Pancreas (tissue), 10 donors: ENCODE measurements at places on chromosomes 1 and 21. TPM values are rescaled to one million over a fixed set of nuclear protein-coding genes. Genes with fewer than 3 reads are reported as not detected.

GRCh38 chr1:167219194-167219593 is 1.5 kb upstream of the POU2F1 start:
- no peak for DNase-seq
- H3K4me3 ChIP-seq, result peak overlapping the region; percentile 72
- no peaks in the 10 kb centered on the region for H3K27me3 ChIP-seq
- no peaks in the 10 kb centered on the region for H3K36me3 ChIP-seq
- H3K27ac ChIP-seq, result no peak overlapping the region
- peaks cover 17% of the 10 kb centered on the region for H3K4me1 ChIP-seq

GRCh38 chr1:186093437-186093836 is 281.6 kb downstream of the TPR start:
- no peaks in the 10 kb centered on the region for H3K36me3 ChIP-seq
- DNase-seq, result no peak
- H3K27ac ChIP-seq, result no peak overlapping the region
- H3K4me1 ChIP-seq, result no peaks in the 10 kb centered on the region
- no peak overlapping the region for H3K4me3 ChIP-seq

DNA sequence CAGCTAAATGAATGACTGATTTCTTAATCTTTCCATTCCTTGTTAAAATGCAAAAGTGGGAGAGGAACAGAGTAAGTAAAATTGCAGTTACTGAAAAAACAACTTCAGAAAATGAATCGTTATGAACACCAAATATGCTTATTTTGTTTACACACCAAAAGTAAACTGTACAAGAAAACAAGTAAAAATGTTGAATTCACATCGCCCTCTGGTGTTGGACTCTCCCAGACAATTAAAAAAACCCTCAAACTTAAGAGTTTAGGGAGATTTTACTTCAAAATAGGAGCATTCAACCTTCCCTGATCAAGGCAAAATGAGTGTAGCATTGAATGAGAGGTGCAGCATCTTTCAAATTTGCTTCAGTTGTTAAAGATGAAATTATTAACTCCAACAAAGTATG is 19.4 kb upstream of the ESRRG start:
- H3K4me1 ChIP-seq, result no peaks in the 10 kb centered on the region
- no peaks in the 10 kb centered on the region for H3K36me3 ChIP-seq
- no peaks in the 10 kb centered on the region for H3K27me3 ChIP-seq
- no peak overlapping the region for H3K27ac ChIP-seq

GRCh38 chr1:212968368-212968863 is 18.1 kb downstream of the VASH2 start:
- no peak for DNase-seq
- no peaks in the 10 kb centered on the region for H3K27me3 ChIP-seq
- no peaks in the 10 kb centered on the region for H3K4me1 ChIP-seq
- H3K36me3 ChIP-seq, result no peaks in the 10 kb centered on the region
- H3K4me3 ChIP-seq, result no peak overlapping the region
- H3K27ac ChIP-seq, result no peak overlapping the region

The OXCT2 gene
- 2.3 TPM for polyA plus RNA-seq
